ENCODE measurements at places on chromosomes 4 and X. TPM values are rescaled to one million over a fixed set of nuclear protein-coding genes. Genes with fewer than 3 reads are reported as not detected.

DNA sequence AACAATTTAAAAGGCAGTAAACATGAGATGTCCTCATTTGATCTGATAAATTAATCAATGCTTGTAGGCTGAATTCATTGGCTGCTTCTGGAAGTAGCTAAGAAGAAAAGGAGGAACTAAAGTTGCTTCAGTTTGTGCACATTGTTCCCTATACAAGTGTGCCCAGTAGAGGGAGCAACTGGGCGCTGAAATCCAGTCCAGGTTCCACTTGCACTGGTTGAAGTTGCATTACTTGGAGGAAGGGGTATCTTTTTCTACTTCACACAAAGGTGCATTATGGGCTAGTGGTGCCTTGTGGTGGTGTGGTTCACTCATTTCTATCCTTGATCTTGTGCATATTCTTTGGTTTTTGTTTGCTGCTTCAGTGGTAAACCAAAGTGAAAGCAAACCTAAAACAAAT lies 67.9 kb upstream of the SOX3 start:
- DNase-seq, result no peak

DNA sequence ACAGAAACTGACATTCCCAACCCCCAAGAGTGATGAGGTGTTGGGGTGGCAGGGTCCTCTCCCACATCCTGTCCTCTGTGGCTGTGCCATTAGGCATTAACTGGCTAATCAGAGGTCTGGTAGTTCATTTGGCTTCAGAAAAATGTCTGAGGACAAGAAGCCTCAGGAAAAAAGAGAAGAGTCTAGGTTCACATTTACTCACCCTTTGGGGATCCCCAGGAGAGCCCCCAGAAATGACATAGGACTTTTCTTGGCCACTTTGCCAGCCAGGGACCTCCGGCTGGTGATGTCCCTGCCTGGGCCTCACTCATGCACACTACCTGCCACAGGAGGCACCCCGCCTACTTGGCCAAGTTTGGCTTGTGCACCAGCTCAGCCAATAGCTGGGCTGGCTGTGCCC lies 173.0 kb downstream of the RBM46 start:
- DNase-seq, result no peak

Gene GRID2
- total RNA-seq, result not detected

- DNase-seq, result no peak
Observed at GRCh38 chr4:25779021-25779420, 83.8 kb downstream of the SEL1L3 start.

GRCh38 chrX:133215017-133215416 lies 3.1 kb downstream of the TFDP3 start:
- DNase-seq, result no peak

GRCh38 chr4:102878901-102879300 lies 10.1 kb downstream of the CISD2 start:
- no peak for DNase-seq

DNA sequence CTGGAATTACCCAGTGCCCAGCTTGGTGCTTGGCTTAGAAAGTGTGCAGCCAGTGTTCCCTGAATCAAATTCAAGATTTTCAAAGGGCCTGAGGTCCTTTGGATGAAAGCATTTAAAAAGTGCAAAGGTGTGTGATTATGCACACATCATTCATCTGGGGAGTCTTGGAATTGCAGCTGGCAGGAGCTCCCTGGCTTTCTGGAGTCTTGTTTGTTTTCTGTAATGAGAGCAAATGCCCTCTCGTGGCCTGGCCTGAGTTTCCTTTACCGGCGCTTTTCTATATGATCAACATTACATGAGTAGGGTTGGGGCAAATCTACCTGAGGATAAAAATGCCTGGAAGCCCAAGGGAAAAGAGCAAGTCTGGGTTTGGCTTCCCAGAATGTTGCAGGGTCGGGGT lies 24.6 kb upstream of the SORCS2 start:
- no peak for DNase-seq

Data from omental fat pad (tissue), 4 donors.